NCI-H82 (cell line): ENCODE measurements at places on chromosomes 1 and 21.

GRCh38 chr21:32102426-32102825 is 176.4 kb downstream of the MIS18A start:
- DNase-seq: no peak

- DNase-seq: no peak
Observed at GRCh38 chr21:45385549-45386050, 19.4 kb upstream of the COL18A1 start.

DNA sequence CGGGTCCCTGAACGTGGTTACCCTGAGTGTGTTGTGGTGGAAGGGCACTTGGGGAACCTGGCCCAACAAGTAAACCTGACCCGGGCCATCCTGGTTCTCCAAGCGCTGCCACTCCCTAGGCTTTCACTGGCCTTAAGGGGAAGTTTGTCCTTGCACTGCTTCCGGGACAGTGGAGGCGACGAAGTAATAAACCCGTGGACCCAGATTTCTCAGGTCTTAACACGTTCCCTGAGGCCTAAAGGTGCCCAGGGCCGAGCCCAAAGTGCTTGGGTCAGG is 261 bp upstream of the CCDC24 start:
- no peak for DNase-seq

GRCh38 chr1:245319094-245319493 is 164.3 kb downstream of the KIF26B start:
- no peak for DNase-seq

DNA sequence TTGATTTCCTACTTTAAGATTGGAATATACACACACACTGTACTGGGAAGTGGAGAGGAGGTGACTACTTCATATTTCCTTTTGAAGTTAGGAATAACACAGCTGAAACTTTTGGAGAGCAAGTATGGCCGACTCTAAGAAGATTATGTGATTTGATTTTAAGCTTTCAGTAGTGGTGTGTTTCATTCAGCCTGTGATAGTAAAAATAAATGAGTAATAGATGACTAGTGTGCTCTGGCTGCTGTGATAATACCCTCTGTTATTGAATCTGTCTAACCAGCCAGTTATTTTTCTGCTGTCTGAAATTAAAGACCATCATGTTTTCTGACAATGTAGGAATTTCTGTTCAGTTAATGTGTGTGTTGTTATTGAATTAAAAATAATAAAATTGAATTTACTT is 48.3 kb downstream of the CTTNBP2NL start:
- peak; percentile 48 for DNase-seq

DNA sequence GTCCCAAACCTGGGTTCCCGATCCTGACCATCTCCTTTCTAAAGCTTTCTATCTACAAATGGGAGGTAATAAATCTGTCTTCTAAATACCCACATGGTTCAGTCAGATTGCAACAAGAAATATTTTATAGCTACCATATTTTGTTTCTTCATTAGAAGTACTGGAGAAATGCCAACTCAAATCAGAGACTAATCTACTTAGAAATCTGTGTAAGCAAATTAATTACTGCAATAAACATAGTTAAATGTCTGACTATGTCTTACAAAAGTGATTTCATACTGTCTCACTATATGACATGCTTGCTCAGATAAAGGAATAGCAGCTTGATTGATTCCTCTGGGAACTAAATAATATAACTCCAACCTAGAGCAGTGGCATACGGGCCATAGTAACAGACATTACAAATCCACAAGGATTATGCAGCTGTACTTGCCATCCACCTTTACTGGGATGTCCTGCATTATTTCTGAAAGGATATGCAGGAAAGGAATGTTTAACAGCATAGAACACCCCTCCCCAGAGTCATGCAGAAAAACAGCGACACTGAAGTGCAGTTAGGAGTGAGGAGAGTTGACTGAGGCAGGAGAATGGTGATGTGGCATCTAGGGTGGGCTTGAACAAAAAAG is 80.3 kb downstream of the PCNX2 start:
- DNase-seq: no peak
